Activated CD8-positive, alpha-beta memory T cell treated with anti-CD3 and anti-CD28 coated beads for 4 hours (primary cell): ENCODE measurements at places on chromosomes 2 and 18.

- no peak for DNase-seq
Observed at GRCh38 chr2:99777656-99778290, 288.0 kb upstream of the REV1 start.

- no peak for DNase-seq
Observed at GRCh38 chr2:159516241-159516758, 100.0 kb downstream of the BAZ2B start.

GRCh38 chr2:130388221-130388907 lies 32.5 kb downstream of the PTPN18 start:
- DNase-seq = no peak

- no peak for DNase-seq
Observed at GRCh38 chr18:29928081-29928480, 1114.5 kb downstream of the DSC3 start.

DNA sequence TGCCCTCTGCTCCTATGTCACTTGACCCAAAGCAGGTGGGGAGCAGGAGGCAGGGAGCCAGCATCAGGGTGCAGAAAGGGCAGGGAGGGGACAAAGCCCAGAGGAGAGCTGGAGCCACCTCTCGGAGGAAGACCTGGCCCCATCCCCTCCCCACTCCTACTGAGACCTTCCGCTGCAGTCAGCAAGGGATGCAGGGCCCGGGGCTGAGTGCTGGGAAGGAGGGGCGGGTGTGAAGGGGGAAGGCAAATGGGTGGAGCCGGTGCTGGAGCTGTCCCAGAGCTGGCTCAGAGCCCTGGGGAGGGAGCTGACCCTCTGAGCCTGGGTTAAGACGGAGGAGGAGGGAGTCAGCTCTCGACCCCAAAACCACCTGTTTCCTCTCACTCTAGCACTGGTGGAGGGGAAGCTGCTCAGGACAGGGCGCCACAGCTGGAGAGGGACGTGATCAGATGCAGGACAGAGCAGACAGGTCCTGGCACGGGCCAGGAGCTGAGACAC lies 33.8 kb downstream of the HS1BP3 start:
- DNase-seq = no peak

- DNase-seq = no peak
Observed at GRCh38 chr2:219122202-219122980, 38.2 kb downstream of the NHEJ1 start.

GRCh38 chr18:62877411-62878221 lies 162.3 kb downstream of the PHLPP1 start:
- DNase-seq = no peak

DNA sequence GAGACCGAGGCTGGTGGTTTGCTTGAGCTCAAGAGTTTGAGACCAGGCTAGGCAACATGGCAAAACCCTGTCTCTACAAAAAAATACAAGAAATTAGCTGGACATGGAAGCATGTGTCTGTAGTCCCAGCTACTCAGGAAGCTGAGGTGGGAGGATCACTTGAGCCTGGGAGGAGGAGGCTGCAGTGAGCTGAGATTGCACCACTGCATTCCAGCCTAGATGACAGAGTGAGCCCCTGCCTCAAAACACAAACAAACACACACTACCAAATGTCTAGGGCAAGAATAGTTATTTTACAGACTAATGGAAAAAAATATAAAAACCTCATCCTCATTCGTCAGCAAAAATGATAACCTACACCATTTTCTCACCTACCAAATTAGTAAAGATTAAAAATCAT lies 15.3 kb downstream of the BUB1 start:
- no peak for DNase-seq

DNA sequence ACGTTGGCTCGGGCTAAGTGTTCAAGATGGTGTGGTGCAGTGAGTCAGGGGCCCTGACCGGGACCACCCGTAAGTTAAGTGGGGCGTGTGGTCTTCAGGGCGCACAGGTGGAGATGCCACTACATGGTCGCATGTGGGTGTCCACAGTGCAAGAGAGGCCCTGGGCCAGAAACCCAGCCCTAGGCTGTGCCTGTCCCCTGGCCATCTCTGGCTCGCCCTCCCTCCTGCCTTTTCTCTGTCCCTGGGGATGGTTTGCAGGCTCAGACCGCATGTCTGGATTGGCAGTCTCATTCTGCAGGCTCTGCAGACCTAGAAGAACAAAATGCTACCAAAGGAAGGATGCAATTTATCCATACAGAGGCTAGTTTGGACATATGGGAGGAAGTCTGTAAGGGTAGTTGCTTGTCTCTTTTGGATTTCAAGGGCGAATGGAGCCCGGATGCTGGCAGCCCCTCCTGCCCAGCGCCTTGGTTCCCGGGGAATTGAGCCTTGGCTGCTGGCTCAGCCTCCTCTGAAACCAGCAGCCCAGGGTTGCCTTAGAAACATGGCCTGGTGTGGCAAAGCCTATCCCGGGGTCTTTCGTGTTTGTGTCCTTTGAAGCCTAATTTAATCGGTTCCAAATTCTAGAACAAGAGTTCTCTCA lies 417.5 kb upstream of the HS6ST1 start:
- DNase-seq = no peak

DNA sequence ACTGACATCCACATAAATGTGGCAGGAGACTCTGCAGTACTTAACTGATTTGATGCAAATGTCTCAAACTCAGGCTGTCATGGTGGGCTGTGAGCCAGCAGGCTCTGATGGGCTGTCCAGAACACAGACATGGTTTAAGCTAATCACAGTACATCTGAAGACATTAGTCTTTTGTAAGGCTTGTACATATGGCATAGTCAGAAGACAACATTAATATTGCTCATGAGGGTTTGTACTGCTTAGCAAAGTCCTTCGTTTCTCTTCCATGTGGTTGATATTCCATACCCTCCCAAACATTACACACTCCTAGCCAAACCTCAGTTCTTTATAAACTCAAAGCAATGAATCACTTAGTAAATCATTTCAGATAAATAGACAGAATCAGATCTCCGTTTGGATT lies 330.6 kb downstream of the RND3 start:
- no peak for DNase-seq
